ENCODE measurements at places on chromosomes 12 and 14.

DNA sequence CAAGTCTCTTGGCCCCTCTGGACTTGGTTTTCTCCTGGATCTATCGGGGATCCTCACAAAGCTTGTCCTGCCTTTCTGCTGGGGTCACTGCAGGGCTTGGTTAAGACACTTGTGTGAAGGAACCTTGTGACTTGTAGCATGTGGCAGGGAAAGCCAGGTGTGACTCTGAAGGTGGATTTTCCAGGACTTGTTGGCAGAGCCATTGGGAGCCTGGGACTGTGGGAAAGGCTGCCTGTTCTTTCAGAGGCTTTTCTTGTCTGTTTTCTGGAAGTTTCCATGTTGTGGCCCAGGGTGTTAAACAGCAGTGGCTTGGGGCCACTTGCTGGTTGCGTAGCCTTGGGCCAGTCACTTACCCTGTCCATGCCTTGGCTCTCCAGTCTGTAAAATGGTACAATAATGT lies 12.6 kb downstream of the KMT5A start:
- DNase-seq: no peak

- DNase-seq: no peak
Observed at GRCh38 chr12:92654929-92655328, 47.9 kb upstream of the PLEKHG7 start.

DNA sequence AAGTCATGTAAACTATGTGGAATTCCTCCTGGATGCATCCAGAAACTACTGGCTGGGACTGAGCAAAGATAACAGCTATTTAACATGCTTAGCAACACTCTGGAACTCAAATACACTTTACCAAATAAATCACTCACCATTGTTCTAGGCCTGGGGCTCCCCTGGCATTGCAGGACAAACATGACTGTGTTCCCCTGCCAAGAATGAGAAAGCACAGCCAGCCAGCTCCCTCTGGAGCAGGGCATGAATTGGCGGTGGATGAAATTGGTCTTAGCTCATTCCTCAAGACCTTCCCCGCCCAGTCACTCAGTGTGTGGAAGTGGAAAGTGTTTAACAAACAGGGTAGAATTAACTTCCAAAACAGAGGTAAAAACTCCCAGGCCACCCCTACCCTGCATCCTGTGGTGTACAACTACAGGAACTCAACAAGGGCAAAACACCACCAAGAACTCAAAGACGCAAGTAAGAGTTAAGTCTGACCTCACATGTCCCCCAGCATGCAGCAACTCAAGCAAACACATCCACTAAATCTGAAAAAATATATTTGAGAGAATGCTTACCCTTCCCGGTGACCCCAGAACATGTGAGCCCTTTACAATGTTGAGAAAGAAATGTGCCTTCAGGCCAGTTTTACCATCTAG lies 58.4 kb upstream of the BDKRB2 start:
- no peak for DNase-seq

- peak; percentile 9 for DNase-seq
Observed at GRCh38 chr12:40224439-40225291, at the start of gene LRRK2. TSS of gene LRRK2 (plus strand) at chr12:40224997. CDS start at chr12:40225132, 135 bp downstream.

GRCh38 chr12:120801146-120801545 lies 75.5 kb downstream of the ACADS start:
- DNase-seq: no peak

DNA sequence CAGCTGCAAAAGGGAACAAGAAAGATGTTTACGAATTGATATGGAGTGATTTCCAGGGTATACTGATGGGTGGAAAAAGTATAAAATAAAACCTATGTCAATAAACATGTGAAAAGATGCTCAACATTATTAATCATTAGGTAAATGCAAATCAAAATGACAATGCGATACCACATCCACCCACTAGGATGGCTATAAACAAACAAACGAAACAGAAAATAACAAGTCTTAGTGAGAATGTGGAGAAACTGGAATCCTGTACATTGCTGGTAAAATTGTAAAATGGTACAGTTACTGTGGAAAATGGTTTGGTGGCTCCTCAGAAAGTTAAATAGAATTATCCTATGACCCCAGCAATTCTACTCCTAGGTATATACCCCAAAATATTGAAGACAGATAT lies 9.5 kb upstream of the BEST3 start:
- no peak for DNase-seq

DNA sequence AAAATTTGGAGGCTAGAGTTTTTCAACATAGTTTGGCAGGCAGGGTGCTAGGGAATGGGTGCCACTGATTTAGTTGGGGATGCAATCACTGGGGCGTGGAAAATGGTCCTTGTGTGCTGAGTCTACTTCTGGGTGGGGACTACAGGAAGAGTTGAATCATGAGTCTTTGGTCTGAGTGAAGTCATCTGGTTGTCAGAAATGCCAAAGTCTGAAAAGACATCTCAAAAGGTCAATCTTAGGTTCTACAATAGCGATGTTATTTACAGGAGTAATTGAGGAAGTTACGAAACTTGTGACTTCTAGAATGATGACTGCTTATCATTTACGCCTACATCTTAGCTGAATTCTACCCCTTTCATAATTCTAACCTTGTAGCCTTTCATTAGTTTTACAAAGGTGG lies 209.1 kb downstream of the NUBPL start:
- DNase-seq: no peak
